ENCODE measurements at places on chromosomes 5 and 9.

GRCh38 chr9:7246917-7247522, 489.2 kb downstream of the KDM4C start:
- no peak for DNase-seq

GRCh38 chr5:29054694-29055093, 2016.3 kb upstream of the CDH9 start:
- DNase-seq, result no peak

DNA sequence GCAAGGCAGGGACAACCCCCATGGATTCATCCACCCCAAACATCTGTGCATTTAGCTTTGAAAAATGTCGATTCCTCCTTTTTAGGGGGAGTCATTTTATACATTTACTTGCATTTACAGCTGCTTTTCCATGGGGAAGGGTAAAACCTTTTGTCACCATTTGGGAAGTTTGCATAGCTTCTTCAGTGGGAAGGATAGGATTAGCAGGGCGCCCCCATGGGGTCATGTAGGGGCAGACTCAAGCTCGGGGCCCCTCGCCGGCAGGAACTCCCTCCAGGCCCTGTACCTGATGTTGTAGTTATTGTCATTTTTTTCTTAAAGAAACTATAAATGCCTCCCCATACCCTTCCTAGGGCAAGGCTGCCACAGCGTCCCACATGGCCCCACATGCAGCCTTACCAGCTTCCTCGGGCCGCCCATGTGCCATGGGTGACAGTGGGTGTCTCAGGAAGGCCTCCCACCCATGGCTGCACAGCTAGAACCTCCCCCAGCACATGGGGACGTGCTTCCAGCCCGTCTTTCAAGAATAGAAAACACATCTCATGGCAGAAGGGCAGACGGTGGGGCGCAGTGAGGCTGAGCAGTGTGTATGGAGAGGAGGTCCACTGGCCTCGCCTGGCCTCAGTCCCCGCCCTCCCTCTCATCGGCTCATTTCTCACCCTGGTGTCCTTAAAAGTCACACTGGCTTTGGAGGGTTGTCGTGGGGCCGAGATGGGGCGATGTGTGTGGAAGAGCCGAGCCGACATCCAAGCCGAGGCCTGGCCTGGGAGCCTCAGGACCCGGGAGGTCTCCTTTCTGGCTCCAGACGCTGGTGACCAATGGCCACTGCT, 76.1 kb upstream of the OTULINL start:
- no peak for DNase-seq

DNA sequence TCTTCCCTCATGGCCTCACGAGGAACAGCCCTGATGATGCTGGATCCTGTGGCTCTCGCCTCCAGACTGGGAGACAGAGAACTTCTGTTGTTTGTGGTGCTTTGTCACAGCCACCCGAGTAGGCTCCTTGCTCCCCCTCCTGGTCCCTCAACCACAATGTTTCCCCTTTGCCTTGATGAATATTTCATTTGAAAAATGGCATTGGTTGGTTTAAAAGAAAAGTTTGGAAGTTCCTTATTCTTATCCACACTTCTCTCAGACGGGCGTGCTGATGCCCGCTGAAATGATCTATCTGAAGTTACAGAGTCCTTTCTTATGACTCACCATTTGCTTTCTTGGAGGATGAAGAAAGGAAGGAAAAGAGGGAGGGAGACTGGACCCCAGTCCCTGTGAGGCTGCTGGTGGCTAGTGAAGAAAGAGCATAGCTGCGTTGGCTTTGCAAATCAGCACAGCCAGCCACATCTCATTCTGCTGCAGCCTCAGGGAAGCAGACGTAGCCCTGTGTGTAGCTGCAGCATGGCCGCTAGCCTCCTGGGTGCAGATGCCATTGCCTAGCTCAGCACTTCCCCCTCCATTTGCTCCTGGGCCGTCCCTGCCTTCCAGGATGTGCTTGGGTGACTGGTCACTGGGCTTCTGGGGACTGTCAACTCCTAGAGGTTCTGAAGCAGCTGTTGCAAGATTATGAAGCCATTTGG, 185.9 kb downstream of the ERCC6L2 start:
- peak; percentile 49 for DNase-seq

DNA sequence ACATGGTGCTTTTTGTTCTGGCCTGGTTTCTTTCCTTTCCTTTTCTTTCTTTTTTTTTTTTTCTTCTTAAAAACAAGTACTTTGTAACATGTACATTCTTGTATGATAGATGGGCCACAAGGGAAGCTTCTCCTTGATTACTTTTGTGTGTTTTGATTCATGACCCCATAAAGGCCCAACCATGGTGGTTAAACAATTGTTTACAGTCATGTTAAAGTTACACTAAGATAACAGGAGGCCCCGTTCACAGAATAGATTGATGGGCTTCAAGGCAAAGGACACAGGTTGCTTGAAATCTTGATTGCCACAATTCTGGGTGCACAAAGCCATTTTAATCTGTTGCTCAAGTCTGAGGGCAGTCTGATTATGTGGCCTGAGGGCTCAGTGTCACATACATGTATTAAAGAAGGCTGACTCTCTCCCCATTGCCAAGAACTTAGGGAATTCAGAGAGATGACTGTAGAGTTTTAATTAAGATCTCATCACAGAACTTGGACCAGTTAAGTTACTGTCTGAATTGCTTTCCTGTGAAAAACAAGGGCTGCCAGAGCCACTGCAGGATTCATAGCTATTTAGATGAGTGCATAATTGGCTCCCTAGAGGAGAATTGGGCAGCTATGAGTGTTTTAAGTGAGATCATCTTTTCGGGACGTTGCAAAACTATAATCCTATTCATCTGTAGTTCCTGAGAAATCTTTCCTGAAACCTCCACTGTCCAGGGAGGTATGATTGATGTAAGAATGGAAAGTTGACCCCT, 163.4 kb downstream of the TLE4 start:
- DNase-seq, result no peak

DNA sequence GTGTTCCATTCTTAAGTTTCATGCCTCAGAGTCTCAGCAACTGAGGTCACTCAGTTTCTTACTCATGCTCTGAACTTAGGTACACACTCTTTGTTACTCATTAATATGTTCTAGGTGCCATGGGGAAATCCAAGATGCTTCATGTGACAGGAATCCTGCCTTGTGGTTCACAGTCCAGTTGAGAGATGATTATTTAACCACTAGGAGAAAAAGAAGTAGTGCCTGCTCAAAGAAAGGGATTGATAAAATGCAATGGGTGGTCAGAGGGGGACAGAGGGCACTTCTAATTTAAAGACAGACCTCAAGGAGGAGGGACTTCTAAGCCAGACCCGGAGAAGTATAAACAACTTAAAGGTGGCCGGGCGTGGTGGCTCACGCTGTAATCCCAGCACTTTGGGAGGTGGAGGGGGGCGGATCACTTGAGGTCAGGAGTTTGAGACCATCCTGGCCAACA, 69.0 kb downstream of the UGCG start:
- no peak for DNase-seq

- no peak for DNase-seq
These were observed 114.5 kb downstream of the BOD1 start for GRCh38 chr5:173501922-173502321.

- no peak for DNase-seq
These were observed 28.8 kb downstream of the C5orf15 start for GRCh38 chr5:133939668-133940067.

GRCh38 chr9:18036422-18037187, 437.3 kb upstream of the ADAMTSL1 start:
- DNase-seq, result no peak

DNA sequence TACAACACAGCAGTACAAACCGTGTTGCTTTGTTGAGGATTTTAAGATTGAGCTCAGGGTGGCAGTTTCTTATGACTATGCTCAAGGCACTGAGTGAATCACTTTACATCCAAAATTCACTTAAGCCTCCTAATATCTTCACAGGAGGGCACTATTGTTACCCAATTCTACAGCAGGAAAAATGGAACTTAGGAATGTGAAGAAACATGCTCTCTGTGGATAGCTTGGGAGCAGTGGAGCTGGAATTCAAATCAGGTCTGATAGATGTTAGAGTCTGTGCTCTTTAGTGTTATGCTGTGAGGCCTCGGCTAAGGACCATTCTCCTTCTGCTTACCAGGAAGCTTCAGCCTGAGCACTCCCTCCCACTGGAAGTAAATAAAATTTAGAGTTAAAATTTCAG, 18.7 kb upstream of the HMHB1 start:
- DNase-seq, result no peak

GRCh38 chr9:81112627-81113452, 576.5 kb downstream of the TLE1 start:
- no peak for DNase-seq

DNA sequence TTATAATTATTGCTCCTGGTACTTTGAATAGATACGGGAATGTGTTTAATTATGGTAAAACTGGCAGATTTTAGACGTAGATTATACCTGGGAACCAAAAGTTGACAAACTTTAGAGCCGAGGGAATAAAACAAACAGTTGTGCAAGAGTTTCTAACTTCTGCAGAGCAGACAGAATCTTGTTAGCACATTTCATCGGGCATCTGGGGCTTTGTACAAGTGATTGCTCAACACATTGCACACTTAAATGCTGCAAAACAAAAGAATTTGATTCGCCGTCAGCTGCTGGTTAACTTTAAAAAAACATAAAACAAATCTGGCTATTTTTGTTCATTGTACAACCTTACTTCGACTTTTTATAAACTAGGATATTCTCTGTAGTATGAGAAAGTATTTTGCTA, 398.1 kb downstream of the MAN2A1 start:
- DNase-seq, result no peak

DNA sequence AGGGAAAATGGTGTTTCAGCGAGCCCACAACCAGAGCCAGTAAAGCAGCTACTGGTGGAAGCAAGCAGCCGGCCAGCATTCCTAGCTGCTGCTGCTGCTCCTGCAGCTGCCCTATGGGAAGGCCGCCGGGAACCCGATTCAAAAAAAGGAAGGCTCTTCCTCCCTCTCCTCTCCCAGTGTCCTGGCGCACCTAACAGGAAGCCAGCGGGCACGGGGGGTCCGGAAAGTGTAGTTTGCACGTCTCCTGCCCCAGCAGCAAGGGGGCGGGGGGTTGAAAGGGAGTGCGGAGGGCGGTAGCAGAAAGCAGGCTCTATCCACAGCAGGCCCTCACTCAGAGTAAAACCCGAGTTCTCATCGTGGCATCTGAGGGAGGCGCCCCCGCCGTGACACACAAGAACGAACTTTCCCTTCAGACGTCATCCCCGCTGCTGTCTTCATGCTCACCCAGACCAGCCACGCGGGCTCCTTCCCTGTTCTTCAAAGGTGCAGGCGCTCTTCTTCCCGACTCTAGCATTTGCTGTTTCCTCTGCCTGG, 16.5 kb downstream of the GRXCR2 start:
- DNase-seq, result peak; percentile 15

GRCh38 chr9:123157221-123157620, 111.2 kb downstream of the STRBP start:
- no peak for DNase-seq

GRCh38 chr9:127763918-127764384, 14.5 kb downstream of the SH2D3C start:
- DNase-seq, result peak; percentile 62

- DNase-seq, result no peak
These were observed 4.3 kb downstream of the BBLN start for GRCh38 chr9:128164307-128164885.

DNA sequence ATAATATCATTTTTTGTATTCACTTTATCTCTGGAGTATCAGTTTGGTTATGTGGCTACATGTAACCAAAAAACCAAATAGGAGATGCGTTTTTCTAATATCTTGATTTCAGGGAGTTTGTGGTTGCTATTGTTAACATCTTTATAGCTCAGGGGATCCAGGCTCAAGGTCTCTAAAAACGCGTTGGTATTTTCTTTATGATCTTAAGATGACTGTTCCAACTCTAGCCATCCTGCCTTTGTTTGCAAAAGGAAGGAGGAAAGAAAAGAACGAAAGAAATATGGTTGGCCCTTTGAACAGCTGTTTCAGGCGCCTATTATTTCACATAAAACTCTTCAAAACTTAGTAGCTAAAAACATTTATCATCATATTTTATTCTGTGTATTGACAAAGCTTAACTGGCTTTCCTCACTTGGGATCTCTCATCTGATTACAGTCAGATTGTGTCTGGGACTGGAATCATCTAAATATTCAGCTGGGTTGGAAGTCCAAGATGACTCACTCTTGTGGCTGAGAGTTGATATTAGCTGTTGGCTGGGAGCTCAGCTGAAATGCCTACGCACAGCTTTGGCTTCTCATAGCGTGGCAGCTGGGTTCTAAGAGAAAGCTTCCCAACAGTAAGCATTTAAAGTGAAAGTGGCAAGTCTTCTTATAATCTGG, 60.1 kb downstream of the FAM174A start:
- DNase-seq, result no peak

- DNase-seq, result no peak
These were observed 8.1 kb downstream of the FAM193B start for GRCh38 chr5:177546258-177546741.

- no peak for DNase-seq
These were observed 196.6 kb downstream of the TTLL11 start for GRCh38 chr9:121896545-121896943.

GRCh38 chr9:85521371-85522197, 220.2 kb downstream of the AGTPBP1 start:
- DNase-seq, result no peak

- peak; percentile 93 for DNase-seq
These were observed 3.0 kb upstream of the FUT7 start for GRCh38 chr9:137034709-137035506.

- DNase-seq, result no peak
These were observed 808 bp upstream of the MVB12B start for GRCh38 chr9:126325821-126326220.

GRCh38 chr9:98962861-98963260, 19.2 kb downstream of the COL15A1 start:
- DNase-seq, result no peak

DNA sequence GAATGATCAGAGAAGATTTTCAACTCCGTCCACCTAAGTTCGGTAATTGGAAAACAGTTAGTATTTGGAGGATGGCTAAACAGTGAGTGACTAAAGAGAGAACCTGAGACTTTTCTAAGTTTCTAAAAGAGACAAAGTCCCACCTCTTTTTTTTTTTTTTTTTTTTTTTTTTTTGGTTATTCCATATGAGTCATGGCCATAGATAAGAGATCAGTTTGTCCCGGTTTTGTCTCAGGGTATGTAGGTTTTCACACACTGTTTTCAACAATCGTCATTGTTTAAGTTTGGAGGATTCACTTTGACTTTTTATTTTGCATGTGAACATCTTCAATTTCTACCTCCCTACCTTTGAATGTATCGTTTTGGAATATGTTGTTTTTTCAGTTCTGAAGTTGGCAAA, 85.9 kb downstream of the NTRK2 start:
- DNase-seq, result no peak
